ENCODE measurements at places on chromosomes 1 and 21.

DNA sequence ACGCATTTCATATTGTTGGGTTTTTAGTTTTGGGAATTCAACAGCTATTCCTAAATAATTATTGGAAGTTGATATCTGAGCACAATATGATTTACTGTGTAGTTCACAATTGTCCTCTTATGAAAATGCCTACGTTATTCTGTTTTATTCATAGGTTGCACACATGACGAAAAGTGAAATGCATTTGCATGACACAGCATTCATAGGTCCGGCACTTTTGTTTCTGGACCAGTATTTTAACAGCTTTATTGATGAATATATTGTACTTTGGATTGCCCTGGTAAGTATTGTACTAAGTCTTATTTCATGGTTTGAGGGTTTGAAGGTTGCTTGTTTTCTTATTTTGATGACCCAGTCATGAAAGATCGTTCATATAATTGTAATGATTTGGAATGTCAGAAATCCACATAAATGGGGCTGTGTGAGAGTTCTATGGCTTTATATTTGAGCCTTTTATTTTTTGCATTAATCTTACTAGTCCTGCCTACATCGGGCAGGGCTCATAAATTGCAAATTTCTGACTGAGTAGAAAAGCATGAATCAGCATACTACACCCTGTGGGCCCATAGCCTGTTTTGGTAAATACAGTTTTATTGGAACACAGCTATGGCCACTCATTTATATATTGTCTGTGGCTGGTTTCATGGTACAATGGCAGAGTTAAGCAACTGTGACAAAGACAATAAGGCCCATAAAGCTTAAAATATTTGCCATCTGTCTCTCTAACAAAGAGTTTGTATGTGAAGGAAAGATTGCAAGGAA is 17.0 kb downstream of the DENND2D start:
- DNase-seq = no peak

- no peak for DNase-seq
Observed at GRCh38 chr1:224541072-224541790, 74.9 kb upstream of the CNIH3 start.

DNA sequence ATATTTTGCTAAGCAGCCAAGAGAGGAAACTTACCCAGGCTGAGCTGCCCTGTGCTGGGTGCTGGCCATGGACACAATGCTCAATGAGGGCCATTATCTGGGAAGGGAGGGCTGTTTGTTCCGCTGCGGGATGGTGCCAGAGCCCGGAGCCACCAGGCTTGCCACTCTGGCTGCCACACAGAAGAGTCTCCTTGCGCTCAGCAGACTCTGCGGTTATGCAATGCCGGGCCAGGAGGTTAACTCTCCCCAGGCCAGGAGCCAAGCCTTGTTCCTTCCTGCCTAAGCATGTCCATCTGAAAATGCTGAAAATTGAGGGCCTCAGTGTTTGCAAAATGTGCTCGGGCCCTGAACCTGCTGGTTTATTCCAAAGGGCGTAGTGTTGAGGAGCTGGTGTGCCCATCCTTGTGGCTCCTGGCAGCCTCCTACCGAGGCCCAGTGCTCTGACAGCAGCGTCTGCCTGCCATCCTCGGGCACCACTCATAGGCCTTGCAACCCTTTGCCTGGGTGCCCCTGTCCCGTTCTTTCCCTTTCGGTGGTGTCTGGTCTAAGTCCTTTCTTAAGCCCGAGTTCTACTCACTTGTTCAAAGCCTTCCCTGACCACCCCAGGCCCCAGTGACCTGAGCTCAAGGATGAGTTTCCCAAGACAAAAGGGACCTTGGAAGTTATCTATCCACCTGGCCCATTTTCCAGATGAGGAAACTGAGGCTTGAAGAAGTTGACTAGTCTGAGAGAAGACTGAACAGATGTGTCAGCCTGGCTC is 133.8 kb upstream of the EDN2 start:
- DNase-seq = no peak

GRCh38 chr1:116373431-116374352 is 648 bp downstream of the ATP1A1 start:
- peak; percentile 74 for DNase-seq

DNA sequence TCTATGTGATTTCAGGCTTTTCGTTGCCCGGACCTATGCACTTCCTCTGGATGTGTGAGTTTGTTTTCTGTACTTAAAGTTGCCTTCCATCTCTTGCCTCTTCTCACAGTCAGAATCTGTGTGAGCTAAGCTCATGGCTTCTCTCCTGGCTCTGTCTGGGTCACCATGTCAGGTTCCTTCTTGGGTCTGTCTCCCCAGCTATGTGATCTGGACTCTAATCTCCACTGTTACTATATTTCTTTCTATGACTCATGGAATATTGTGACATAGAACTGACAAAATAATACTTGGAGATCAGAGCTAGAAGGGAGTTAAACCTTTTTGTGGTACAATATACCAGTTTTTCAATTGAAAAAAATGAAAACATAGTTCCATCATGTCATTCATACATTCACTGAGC is 172.7 kb upstream of the FGGY start:
- no peak for DNase-seq

DNA sequence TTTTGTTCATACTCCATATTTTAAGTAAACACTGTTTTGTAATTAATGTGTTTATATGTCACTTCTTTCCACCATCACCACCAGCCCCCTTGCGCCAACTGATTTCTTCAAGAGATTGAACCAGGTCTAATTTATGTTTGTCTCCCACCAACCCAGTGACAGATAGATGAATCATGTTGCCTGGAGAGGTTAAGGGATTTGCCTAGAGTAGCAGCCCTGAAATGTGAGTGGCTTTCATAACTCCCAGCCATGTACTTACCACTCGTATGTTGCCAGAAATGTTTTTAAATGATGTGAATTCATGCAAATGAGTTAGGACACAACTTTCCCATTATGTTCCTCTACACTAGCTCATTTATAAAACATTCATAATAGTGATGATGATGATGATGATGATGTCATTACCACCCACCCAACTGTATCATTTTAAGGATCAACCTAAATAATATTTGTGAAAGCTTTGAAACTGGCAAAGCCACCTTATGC is 86.9 kb downstream of the LRRC8D start:
- no peak for DNase-seq

Data from activated T-cell treated with anti-CD3 and anti-CD28 coated beads, Interleukin-2, amount 50 U/mL, for 48 hours (primary cell).